Pulmonary artery endothelial cell (primary cell): ENCODE measurements at places on chromosomes 4 and X. TPM values are rescaled to one million over a fixed set of nuclear protein-coding genes. Genes with fewer than 3 reads are reported as not detected.

Gene FAM9B
- total RNA-seq, result not detected in 2 replicates

GRCh38 chr4:7511525-7511924, 76.8 kb upstream of the PSAPL1 start:
- DNase-seq, result no peak

- DNase-seq, result no peak
Observed at GRCh38 chr4:53601251-53601764, 10.0 kb upstream of the LNX1 start.

Gene VEGFC
- 18.9 and 19.1 TPM in 2 replicates for total RNA-seq

- no peak for DNase-seq
Observed at GRCh38 chrX:49748211-49748956, 52.6 kb upstream of the PAGE1 start.

- no peak for DNase-seq
Observed at GRCh38 chr4:184853436-184853835, 27.7 kb upstream of the ACSL1 start.

DNA sequence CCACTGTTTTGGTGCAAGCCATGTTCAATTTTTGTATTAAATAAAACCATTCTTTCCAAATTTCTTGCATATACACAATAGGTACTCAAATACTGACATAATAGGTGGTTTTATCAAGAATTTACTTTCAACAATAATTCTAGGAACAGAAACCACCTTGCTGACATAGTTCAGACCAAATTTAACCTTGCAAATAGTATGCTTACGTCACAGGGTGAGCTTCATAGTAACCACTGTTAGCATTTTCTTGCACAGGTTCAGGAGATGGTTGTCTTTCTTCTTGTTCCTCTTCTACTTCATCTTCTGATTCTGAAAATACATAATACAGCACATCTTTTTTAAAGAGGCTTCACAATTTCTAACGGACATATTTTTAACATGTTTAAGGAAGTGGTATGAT, 17.6 kb downstream of the G3BP2 start:
- no peak for DNase-seq

DNA sequence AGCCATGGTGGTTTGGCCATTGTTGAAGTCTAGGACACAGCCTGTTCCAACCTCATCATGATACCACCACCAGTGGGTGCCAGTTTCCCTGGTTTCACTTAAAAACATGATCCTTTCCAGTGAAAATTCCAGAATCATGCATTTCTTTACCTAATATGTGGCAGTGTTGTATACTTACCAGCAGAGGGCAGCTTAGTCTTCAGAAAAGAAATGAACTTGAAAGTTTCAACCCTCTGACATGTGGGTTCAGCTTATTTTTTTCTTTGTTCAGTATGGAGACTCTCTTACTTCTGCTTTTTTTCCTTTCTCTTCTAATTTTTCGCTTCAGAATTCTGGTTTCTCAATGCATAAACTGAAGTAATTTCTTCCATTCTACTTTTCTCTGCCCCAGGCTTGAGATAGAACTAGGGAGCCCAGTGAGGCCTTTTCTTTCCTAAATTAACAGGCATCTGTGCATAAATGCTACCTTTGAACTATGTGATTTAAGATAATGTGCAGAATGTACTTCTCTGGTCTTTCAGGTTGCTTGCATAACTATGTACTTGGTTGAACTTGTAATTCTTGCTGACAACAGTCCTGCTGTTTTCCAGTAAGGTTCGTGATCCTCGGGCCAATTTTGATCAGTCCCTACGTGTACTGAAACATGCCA, 10.7 kb downstream of the LIAS start:
- peak; percentile 75 for DNase-seq

- no peak for DNase-seq
Observed at GRCh38 chrX:20519826-20520225, 253.1 kb upstream of the RPS6KA3 start.

Gene PGK1
- 266 and 283 TPM in 2 replicates for total RNA-seq

DNA sequence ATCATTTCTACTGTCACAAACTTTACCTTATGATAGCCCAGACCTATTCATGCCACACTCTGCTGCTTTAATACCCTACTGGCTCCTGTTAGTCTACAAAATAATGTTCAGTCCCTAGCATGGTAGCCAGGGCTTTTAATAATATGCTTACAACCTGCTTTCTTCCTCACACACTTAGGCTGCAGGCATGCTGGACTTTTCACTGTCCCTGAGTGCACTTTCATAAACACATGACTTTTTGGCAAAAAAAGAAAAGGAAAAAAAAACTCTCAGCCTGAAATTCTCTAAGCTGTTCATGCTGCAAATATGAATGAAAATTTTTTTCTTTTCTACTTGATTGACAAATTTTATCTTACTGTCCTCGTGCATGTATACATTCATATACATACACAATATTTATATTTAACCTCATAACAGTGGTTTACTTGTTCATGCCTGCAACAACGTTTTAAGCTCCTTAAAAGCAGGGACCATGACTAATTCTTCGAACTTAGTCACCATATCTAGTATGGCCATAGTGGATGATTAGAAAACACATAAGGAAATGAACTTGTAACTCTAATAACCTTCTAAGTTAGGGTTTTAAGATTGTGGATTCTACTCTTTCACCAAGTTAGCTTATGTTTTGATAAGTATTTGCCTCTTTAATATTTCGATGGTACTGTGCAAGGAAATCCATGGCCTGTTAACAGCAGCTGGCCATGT, 229.5 kb downstream of the SPCS3 start:
- DNase-seq, result no peak

DNA sequence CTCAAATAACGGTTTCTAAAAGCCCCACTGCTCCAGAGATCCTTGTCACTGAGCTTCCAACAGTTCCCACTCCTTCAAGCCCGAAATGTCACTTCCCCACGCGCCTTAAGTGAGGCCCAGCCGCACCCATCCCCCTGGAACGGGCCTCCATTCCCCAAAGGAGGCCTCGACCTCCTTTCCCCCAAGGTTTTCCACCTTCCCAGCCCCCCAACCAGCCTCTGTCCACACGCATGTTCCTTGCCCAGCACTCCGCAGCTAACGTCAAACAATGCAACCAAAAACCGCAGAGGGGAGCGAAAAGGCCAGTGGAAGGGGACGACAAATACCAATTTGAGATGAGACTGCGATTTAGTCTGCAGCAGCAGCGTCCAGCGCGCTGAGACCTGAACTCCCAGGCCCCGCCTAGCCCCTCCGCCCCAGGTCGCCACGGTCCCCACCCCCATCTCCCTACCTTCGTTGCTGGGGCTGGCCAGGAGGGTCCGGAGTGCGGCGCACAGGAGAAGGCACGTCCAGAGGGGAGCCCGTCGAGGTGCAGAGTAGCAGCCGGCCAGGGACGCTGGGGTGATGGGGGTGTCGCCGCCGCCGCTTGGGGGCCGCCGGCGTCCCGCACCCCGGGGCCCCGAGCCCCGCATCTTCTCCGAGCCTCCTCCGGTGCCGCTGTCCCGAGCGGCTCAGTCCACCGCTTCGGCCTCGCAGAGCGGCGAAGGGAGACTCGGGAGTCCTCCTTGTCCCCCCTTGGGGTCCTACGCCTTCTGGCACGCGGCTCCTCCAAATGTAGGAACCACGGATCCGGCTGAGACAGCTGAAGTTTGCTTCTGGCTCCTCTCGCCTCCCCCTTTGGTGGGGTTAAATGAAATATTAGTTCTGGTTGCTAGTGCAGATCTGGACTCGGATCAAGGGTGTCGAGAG, 924 bp downstream of the EPHA5 start:
- DNase-seq, result no peak

Gene NPFFR2
- total RNA-seq, result 0.07 TPM in 1 of 2 replicates, not detected in the other

- no peak for DNase-seq
Observed at GRCh38 chr4:71235311-71236201, 103.3 kb upstream of the SLC4A4 start.

- DNase-seq, result no peak
Observed at GRCh38 chr4:95318483-95318882, 230.3 kb downstream of the UNC5C start.

DNA sequence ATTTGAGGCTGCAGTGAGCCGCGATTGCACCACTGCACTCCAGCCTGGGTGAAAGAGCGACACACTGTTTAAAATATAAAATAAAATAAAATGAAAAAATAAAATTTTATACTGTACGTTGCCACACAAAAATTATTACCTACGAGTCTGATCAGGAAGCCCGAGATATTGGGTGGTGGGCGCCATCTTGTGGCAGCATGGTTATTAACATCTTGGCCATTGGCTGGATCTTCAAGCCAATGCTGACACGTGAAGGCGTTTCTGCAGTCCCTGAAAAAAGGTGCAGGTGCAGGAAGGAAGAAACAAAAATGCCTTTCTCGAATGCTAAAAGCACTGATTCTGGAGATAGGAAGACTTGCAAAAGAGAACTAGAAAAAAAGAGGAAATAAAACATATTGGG, 4.9 kb upstream of the TLR8 start:
- no peak for DNase-seq

DNA sequence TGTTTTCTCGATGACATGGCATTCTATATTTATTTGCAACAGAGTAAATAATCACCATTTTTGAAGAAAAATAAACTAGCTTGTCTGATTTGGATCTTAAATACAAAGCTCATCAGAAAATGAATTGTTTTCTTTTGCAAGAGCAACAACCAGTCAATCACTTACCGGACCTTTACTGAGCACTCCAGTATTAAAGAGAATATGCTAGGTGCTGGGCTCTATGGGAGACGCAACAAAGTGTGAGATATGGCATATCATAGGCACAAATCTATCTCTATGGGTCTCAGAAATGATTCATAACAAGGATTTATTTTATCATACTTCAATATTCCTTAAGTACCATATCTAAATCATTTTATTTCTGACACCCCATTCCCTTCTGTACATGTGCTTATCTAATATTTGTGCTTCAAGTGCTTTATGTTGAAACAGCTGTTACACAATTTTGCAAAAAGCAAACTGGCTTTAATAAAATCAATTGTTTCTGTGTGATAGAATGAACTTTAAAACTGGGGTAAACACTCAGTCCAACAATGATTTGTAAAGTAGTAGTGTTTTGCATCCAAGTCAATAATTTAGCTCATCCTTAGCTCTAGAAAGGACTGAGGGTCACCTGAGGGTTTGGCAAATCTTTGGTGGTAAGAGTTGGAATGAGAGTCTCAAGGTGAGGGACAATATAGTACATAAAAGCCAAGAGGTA, 88.4 kb upstream of the SPANXB1 start:
- DNase-seq, result no peak

Gene SERPINA7
- total RNA-seq, result not detected in 2 replicates

GRCh38 chrX:142068365-142068764, 136.7 kb downstream of the MAGEC2 start:
- DNase-seq, result no peak

Gene JADE1
- 24.1 and 40.8 TPM in 2 replicates for total RNA-seq

Gene CLNK
- not detected in 2 replicates for total RNA-seq

GRCh38 chr4:87430038-87430437, 7.7 kb downstream of the NUDT9 start:
- DNase-seq, result no peak

GRCh38 chrX:102765217-102765616, 44.7 kb downstream of the GPRASP3 start:
- peak; percentile 80 for DNase-seq

Gene DMP1
- total RNA-seq, result not detected in 2 replicates

- DNase-seq, result no peak
Observed at GRCh38 chrX:153853902-153854267, 23.5 kb upstream of the PDZD4 start.

DNA sequence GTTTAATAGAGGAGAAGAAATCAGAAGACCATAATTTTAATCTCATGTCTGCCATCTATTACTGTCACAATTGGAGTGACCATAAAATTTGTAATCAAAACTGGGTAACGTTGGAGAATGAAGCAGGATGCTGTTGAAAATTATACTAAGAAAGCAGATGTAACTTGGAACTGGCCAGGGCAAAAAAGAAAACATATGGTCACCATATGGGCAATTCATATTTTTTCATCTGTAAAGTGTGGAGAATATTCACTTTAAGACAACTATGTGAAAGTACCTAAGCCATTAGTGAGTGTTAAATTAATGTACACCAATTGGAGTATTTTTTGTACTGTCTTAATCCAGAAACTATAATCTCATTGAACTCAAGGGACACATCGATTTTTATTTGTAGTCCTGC, 1008.0 kb downstream of the GLUD2 start:
- no peak for DNase-seq

Gene NEUROG2
- not detected in 2 replicates for total RNA-seq

GRCh38 chrX:11408109-11408405, 114.8 kb downstream of the AMELX start:
- no peak for DNase-seq

- peak; percentile 17 for DNase-seq
Observed at GRCh38 chr4:76504613-76505465, 69.8 kb downstream of the SHROOM3 start.

Gene IL1RAPL2
- total RNA-seq, result not detected in 2 replicates

Gene TNMD
- not detected in 2 replicates for total RNA-seq

GRCh38 chr4:22014222-22014741, 65.7 kb upstream of the KCNIP4 start:
- DNase-seq, result no peak

- no peak for DNase-seq
Observed at GRCh38 chrX:1610166-1610565, 4.7 kb upstream of the ASMT start.

GRCh38 chr4:4995908-4996265, 23.4 kb downstream of the CYTL1 start:
- DNase-seq, result no peak
